ENCODE measurements at places on chromosomes 3 and 15.

- no peak for DNase-seq
Measured at GRCh38 chr15:44788748-44789147, 52.4 kb downstream of the TRIM69 start.

- DNase-seq, result no peak
Measured at GRCh38 chr15:36936613-36937012, 163.7 kb downstream of the MEIS2 start.

- no peak for DNase-seq
Measured at GRCh38 chr3:144636833-144637232, 665.2 kb downstream of the DIPK2A start.

- DNase-seq, result no peak
Measured at GRCh38 chr15:71146580-71146982, 31.3 kb downstream of the THSD4 start.

DNA sequence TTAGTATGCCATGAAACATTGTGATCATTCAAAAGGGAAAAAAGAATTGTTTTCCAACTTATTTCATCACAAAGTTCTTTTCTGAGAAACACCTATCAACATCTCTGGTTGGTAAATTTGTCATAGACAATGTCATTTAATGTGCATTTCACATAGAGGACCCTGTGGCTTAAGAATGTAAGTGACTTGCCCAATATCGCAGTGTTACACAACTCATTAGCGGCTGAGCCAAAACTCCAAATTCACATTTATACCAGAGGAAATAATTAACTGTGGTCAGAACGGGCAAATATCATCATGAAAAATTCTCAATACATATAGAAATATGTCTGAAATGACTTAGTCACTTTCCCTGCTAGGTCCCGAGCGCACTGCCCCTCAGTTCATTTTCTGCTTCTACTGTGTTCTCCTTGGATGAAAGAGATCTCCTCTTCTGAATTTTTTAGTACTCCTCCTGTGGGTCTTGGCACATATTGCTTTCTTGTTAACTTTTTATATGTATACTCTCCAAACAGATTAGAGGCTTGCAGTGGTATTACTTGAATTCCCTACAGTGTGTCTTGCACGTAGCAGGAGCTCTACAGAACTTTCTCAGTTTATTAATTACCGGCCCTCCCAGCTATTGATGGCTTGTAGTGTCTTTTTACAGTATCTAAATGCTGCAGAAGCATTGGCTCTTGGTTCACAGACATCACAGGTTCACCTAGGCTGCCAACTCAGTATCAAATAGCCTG lies 33.1 kb downstream of the PTX3 start:
- DNase-seq, result no peak
